NCI-H2029 (cell line): ENCODE measurements at places on chromosomes 16 and 17.

DNA sequence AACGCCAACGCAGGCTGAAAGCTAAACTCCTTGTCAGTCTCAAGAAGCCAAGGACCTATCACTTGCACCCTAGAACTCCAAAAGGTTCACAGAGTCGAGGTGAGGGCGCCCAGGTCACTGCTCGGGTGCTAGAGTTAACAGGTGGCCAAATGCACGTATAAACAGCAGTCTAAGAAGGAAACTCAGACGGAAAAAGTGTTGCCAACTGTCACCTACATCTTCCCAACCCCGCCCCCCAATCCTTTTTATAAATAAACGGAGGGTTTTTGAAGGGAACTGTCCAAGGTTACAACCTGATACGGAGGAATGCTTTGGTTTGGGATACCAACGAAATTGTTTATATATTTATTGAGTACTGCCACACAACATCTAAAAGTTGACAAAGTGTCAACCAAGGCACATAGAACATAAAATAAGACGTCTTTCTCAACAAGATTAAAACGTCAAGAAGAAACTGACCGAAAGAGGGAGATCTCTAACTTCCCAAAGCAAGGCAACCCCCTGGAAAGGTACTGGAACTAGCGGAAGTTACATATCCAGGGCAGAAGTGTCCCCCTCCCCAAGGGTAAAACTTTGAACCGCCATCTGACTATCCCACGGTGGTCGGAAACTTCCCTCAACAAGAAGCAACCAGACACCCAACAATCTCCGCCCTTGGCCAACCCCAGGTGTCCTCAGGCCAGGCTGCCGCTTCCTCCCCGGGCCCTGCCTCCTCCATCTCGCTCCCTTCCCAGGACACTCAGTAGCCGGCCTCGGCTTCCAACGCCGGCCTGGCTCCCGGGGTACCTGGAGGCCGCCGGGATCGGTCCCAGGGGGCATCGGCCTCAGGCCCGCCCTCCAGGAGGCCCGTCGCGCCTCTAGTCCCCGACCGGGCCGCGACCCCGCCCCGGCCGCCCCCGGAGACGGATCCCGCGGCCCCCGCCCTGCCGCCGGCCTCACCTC, 982 bp downstream of the SPAG9 start:
- peak; percentile 23 for DNase-seq

DNA sequence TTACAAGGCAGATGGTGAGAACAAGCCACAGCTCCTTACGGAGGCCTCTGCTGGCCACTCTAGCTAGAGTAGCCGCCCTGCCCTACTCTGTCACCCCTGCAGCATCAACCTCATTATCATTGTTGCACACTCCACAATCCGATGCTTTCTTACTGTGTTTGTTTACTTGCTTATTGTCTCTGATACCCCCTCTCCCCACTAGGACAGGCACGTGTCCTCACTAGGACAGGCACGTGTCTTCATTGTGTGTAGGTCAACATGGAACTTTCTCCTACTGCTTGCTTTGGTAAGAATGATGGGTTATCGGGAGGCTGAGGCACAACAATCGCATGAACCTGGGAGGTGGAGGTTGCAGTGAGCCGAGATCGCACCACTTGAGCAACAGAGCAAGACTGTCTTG, 63.9 kb downstream of the KNOP1 start:
- no peak for DNase-seq

DNA sequence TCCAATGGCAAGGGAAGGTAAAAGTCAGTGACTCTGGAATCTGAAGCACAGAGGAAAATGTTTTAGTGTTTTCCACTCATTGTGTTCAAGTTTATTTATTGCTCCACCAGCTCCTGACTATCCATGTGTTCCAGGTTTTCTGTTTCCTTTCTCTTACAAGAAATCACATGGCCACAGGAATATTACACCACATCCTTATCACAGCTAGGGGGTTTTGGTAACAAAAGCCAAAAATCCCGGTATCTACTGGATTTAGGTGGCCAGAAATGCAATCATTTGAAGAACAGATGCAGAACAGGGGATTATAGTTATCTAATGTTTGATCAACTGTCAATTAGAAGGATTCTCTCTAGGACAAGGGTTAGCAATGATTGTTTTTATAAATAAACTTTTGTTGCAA, 47.9 kb downstream of the STH start:
- DNase-seq, result peak; percentile 20

DNA sequence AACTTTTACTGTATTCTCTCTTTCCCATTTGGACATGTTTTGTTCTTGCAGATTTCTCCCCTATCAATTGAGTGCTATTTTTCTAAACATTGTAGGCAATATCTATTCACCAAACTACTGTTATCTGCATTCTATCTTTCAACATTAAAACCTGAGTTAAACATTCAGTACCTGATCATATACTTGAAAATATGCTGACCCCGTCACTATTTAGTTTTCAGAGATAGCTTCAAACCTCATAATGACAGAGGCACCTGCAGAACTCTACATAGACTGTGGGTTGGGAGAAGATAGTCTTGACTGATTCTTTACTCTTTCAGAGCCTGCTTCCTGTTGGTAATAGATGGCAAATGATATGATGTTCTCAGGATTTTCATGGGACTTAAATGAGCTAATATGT, 965.7 kb upstream of the GOT2 start:
- no peak for DNase-seq

DNA sequence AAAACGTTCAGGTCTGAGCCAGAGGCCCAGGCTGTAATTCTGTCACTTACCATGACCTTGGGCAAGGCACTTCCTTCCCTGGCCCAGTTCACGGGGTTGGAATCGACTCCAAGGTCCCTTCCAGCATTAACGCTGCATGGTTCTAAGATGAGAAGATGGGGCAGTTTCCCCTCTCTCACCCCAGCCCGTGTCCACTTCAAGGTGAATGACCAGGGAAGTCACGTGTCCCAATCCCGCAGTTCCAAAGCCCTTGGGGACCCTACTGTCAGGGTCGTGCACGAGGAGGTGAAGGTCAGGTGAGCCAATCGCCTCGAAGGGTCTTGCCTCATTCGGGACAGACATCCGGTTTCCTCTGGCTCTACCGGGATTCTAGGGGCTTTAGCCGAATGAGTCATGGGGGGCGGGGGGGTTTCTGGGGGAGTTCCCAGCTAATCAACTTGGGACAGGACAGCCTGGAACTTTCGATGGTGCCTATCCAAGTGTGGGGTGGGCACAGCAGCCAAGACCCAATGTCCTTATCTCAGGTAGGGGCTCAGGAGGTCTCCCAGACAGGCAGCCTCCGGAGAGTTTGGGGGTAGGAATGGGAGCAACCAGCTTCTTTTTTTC, 762 bp upstream of the CSF3 start:
- no peak for DNase-seq

DNA sequence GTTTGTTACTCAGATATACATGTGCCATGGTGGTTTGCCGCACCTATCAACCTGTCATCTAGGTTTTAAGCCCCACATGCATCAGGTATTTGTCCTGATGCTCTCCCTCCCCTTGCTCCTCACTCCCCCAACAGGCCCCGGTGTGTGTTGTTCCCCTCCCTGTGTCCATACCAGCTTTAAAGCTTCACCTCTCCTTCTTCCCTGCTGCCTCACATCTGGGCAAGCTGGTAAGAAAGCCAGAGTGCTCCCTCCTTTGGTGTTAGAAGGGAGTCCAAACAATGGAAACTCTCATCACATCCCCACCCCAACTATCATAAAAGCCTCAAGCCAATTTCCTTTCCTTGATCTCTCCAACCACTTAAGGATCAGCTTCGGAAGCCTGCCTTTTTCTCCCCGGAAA, 1115.6 kb upstream of the GOT2 start:
- no peak for DNase-seq

DNA sequence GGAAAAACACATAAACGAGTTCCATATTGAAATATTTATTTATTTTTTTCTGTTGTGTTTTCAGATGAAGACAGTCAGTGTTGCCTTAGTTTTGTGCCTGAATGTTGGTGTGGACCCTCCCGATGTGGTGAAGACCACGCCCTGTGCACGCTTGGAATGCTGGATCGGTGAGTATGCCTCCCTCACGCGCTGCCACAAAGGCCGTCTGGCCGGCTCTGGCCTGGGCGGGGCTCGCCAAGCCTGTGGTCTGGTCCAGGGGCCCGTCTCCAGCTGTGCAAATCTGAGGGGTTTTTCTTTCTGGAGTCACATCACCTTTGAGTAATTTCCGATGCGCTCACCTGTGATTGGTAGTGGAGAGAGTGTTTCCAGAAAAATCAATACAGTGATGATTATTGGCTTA, 81.0 kb downstream of the RPTOR start:
- no peak for DNase-seq

DNA sequence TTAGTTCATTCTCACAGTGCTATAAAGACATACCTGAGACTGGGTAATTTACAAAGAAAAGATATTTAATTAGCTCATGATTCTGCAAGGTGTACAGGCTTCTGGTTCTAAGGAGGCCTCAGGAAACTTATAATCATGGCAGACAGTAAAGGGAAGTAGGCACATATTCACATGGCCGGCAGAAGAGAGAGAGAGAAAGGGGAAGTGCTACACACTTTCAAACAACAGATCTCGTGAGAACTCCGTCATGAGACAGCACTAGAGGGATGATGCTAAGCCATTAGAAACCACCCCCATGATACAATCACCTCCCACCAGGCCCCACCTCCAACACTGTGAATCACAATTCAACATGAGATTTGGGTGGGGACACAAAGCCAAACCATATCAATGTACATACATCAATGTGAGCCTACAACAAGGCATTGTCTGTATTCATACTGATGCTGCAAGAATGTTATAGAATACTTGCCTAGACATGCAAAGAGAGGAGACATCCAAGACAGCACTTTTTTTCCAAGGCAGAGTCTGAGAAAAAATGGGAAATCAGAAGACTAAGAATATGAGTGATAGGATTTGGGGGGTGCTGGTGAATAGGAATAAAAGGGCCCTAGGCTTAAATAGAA, 114.8 kb upstream of the XYLT1 start:
- no peak for DNase-seq

DNA sequence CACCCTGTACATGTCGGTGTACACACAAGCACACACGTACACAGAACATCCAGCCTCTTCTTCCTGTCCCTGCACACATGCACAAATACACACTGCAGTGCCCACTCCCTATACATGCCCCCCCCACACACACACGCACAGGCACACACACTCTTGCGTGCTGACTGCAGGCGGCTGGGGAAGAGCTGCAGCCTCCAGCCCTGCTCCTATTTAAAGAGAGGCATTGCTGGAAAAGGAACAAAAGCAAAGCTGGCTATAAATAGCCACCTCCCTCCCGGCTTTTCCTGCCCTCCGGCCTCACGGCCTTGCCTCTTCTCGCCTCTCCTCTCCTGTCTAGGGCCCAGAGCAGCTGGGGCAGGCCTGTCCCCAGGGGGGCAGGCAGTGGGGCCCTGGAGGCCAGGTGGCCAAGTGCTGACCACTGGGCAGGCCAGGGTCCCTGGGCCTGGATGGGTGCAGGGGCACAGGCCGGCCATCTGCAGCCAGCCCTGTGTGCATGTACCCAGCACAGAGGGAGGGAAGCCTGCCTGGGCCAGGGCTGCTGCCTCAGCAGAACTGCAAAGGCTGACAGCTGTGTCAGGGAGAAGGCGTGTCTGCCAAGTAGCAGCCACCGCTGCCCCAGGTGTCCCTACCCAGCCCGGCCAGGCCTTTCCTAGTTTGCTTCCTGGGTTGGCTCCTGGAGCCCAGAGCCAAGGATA, 25.4 kb downstream of the RTN4RL1 start:
- peak; percentile 41 for DNase-seq

- no peak for DNase-seq
These were observed 3.4 kb downstream of the RAPGEFL1 start for GRCh38 chr17:40180694-40181093.

DNA sequence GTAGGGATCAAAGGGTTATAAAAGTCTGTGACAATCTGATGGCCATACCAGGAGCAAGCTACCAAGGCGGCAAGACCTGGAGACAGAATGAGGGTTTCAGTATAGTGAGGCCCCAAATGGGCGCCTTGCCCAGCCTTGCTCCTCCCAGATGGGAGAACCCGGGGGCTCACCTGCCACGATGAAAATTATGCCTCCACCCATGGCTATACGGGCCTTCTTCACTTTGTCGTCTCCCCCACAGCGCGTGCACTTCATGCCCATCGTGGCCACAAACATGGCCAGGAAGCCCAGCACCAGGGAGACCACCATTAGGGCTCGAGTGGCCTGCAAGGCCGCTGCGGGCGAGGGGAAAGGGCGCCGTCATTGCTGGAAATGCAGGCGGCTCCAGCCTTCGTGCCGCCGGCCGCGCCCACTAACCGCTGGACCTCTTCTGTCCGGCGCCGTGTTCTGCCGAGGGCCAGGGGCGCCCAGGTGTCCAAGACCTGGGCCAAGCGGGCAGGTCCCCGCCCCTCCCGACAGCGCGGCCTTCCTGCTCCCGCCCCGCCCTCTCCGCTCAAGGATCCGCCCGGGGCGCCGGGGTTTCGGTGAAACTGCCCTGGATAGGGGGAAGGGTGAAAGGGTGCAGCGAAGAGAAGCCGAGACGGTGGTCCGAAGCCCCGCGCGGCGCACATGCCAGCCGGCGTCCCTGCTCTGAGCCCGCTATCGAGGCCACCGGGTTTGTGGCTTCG, 1.5 kb downstream of the CLDN7 start:
- peak; percentile 24 for DNase-seq

- DNase-seq, result no peak
These were observed 1331.5 kb downstream of the CDH8 start for GRCh38 chr16:60704726-60705125.
